ENCODE measurements at places on chromosomes 16 and 17.

DNA sequence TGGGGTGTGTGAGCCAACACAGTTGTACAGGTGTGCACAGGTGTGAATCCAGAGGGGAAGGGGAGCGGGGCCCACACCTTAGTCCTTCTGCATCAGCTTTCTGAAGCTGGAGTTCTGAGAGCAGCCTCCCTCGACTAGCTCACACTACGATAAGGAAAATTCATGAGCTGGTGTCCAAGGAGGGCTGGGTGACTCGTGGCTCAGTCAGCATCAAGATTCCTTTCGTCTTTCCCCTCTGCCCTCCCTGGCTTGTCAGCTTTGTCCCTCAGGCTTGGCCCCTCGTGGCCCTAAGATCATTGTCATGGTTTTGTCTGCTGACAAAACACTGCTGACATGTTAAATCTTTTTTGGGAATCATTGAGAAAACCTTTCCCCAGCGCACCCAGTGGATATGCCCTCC is 47.5 kb downstream of the OR1D5 start:
- no peak for DNase-seq

- no peak for DNase-seq
These were observed 12.7 kb downstream of the CCL16 start for GRCh38 chr17:35968520-35969054.

- no peak for DNase-seq
These were observed 5.1 kb downstream of the CDR2 start for GRCh38 chr16:22369221-22369811.

GRCh38 chr17:49932138-49932723 is 36.8 kb upstream of the DLX4 start:
- DNase-seq, result no peak

DNA sequence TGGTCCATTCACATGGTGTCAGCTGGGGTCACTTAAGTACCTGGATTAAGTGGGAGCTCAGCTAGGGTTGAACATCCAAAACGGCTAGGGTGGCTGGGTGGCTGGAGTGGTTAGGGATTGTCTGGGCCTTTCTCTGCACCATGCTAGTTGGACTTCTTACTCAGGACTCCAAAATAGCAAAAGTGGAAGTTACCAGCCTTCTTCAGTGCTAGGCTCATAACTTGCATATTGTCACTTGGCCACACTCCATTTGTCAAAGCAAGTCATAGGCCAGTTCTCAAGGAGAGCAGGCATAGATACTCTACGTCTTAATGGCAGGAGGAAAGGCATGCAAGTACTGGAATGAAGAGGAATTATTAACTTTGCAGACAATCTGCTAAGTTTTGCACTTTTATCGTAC is 69.7 kb downstream of the ESRP2 start:
- no peak for DNase-seq

DNA sequence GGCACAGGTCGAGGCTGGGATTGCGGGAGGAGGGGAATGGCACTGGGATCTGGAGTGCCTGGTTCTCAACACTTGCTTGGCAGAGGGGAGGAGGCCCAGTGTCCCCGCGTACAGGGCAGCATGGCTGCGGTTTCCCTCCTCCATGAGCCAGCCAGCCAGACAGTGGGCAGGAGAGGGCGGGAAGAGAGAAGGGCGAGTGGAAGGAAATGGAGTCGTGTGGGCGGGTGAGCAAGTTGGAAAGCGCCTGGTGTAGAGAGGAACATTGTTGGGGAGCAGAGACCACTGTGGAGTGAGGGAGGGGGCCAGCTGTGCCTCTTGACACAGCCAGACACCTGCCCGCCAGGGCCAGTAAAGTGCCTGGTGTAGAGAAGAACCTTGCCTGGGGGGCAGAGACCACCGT is 130.5 kb downstream of the OR1D5 start:
- no peak for DNase-seq

DNA sequence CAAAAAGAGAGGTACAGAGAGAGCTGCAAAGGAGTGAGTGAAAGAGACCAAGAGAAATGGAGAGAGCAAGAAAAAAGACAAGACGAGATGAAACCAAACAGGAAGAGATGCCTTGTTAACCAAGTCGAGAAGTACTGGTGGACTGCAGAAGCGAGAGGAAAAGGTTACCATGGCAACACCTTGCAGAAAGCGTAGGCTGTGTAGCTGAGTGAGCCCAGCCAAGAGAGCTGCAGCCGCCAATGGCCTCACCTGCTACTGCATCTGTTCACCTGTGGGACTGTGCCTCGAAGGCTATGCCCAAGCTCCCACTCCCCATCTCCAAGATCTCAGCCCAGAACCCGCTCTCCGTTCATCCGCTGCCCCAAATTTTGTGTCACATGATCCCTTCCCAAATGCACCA is 161.3 kb downstream of the SLC39A11 start:
- DNase-seq, result no peak

- no peak for DNase-seq
These were observed 32.7 kb upstream of the LITAF start for GRCh38 chr16:11619327-11619851.

DNA sequence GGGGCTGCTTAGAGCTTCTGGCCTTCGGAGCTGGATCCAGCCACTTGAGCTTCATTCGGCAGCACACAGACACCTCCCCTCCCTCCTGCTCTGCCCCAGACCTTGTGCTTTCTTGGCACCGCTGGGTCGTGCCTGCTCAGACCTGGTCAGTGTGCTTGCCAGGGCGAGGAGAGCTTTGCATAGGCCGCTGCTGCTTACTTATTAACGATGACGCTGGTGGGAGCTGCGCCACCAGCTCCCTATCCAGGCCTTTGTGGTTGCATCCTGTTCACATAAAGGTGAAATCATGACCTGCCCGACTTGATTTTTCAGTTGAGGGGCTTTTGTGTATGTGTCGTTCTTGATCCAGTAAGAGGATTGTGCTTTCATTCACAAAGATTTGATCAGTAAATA is 101.1 kb downstream of the MSI2 start:
- DNase-seq, result no peak

GRCh38 chr16:88685156-88686061 is 898 bp downstream of the SNAI3 start:
- DNase-seq, result no peak

GRCh38 chr16:25177831-25178688 is 38.7 kb upstream of the AQP8 start:
- DNase-seq, result no peak

- no peak for DNase-seq
These were observed 8.2 kb downstream of the ADCY7 start for GRCh38 chr16:50274326-50275097.

DNA sequence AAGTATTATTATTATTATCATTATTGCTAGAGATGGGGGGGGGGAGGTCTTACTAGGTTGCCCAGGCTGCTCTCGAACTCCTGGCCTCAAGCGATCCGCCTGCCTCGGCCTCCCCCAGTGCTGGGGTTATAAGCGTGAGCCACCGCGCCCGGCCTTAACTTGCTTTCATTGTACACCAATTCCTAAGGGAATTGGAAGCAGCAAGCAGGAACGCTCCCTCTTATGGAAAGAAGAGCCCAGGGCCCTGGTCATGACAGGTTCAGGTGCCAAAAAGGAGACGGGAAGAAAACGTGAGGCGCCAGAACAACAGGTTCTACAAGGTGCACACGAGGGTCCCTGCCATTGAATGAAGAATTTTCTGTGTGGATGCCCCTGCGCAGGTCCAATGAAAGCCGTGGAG is 540 bp upstream of the RPL38 start:
- DNase-seq, result no peak

DNA sequence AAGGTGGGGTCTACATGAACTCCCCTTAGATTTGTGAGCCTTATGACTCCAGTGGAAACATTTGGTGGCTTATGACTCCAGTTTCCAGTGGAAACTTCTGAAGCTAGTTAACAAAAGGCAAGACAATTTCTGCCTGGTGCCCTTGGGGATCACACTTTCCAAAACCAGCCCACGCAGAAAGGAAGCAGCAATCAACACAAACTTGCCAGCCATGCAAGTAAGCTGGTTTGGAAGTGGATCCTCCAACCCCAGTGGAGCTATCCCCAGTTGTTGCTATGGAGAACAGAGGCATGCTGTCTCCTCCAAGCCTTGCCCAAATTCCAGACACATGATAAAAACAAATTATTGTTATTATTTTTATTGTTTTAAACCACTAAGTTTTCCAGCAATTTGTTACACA is 130.9 kb downstream of the CDH11 start:
- DNase-seq, result no peak

GRCh38 chr17:42424991-42425610 is 2.0 kb upstream of the CAVIN1 start:
- DNase-seq, result no peak
